NCI-H774 (cell line): ENCODE measurements at places on chromosomes 4 and X.

DNA sequence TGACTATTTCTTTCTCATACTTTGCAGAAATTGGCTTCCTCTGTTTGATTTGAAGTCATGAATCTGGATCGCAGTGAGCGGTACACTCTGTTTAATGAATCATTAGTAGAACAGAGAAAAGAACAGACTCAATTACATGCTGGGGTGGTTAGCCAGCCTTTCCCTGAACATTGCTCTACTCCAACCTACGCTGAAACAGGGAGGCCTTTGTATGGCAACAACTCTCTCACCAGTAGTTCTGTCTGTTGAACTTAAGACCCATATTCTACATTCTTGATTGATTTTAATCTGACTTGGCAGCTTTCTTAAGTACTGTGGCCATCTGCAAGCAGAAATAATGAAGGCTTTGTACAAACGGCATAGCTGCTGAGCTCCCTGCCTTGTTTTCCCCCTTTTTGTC is 19.0 kb upstream of the AP1S2 start:
- no peak for DNase-seq

GRCh38 chr4:129239088-129239487 is 143.1 kb downstream of the C4orf33 start:
- DNase-seq, result no peak

DNA sequence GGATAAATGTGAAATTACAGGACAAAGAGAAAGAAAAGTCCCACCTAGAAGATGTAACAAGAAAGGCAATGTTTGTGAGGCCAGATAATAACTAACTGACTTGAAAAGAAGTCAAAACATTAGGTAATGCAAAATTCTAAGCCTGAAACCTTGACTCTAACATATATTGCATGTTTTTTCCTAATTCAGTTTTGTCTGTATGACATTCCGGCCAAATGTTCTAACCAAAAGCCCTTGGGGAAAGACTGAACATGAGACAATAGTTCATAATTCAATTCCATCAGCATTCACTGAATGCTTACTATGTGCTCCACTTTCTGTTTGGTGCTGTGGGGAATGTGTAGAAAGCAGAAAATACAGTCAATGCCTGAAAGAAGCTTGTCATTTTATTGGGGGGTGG is 84.8 kb upstream of the PLAC1 start:
- DNase-seq, result no peak

DNA sequence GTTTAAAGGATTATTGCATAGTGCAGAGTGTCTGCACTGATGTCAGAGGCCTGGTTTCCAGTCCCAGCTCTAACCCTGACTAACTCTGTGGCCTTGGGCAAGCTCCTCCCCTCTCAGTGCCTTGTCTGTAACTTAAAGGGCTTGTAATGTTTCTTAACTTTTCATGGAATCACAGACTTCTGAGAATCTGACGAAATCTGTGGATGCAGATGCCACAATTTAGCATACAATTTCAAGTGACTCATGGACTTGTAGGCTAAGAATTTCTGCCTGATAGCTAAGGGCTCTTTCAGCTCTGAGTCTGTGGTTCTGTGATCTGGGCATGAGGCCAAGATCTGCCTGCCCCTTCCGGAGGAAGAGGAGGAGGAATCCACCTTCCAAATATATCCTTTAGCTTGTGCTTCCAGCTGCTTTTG is 236.9 kb downstream of the AR start:
- no peak for DNase-seq

DNA sequence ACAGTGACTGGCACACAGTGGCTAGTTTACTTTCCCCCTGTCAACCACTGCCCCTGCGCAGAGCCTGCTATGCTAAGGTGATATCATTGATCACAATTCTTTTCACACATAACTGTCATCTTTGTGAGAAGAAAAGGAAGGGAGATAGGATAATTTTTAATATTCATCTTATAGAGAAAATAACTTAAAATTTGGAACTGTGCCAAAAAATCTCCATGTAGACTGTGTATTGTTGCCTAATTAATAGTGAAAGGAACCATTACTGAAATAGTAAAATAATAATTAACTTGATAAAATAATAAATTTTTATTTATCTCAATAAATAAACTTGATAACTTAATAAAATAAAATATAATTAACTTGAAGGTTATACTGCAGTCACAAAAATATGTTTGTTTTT is 1069.4 kb downstream of the C4orf33 start:
- no peak for DNase-seq

DNA sequence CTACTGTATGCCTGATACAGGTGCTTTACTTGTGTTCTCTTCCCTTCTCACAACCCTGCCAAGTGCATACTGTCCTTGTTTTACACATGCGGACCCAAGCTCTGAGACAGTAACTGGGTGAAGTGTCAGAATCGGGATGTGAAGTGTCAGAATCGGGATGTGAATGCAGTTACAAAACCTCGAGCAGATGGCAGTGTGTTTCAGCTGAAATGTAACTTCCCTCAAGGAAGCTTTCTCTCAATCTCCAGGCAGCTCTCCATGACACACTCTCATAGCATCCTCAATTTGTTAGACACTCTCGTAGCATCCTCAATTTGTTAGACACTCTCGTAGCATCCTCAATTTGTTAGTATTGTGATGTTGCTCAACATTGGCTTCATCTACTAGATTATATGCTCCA is 1.1 kb upstream of the HPSE start:
- DNase-seq, result no peak

DNA sequence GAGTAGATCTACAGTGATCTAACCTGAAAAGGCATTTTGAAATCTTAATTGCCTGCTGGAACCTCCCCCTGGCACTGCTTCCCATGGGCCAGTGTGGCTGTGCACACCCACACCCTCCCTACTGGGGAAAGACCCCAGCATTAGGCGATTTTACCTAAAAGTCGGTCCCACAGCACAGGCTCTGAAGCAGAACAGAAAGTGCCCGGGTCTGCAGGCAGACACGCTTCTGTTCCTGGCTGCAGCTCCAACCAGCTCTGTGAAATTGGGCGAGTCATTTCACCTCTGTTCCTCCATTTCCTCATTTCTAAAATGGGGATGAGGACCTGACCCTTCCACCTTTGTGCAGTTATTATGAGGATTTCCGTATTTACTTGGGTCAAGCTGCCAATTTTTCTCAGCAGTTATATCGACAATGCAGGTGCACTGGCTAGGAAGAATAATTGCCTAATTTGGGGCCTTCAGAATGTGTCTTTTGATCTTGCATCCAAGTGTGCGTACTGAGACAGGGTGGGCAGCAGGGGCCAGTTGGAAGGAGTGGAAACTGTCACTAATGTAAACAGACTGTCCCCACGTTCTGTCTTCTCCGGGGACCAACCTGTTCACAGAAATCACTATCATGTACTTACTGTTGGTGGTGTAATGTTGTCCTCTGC is 7.1 kb downstream of the KLF3 start:
- no peak for DNase-seq

GRCh38 chrX:133922390-133922771 is 63.0 kb downstream of the GPC3 start:
- no peak for DNase-seq

GRCh38 chr4:3748136-3748898 is 17.9 kb upstream of the ADRA2C start:
- no peak for DNase-seq
